ENCODE measurements at places on chromosomes 3 and 15.

- no peak for DNase-seq
Measured at GRCh38 chr3:153137626-153138025, 24.4 kb upstream of the RAP2B start.

GRCh38 chr3:183650554-183650953 is 15.1 kb downstream of the KLHL24 start:
- no peak for DNase-seq

DNA sequence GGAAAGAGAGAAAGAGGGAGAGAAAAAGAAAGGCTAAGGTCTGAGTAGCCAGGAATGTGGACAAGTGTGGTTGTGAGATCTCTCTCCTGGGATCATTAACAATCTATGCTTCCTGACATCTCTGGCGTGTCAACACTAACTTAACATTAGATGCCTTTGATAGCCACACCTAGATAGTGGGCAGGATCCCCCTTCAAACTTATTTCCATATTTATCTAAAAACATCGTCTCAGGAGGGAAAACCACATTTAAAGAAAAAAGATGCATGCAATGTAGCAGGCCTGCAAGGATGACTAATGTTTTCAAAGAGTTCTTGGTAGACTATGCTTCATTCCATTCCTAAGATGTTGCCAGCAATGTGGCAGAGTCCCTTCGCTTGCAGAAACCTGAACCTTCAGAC is 80.9 kb downstream of the MLH1 start:
- DNase-seq = no peak

DNA sequence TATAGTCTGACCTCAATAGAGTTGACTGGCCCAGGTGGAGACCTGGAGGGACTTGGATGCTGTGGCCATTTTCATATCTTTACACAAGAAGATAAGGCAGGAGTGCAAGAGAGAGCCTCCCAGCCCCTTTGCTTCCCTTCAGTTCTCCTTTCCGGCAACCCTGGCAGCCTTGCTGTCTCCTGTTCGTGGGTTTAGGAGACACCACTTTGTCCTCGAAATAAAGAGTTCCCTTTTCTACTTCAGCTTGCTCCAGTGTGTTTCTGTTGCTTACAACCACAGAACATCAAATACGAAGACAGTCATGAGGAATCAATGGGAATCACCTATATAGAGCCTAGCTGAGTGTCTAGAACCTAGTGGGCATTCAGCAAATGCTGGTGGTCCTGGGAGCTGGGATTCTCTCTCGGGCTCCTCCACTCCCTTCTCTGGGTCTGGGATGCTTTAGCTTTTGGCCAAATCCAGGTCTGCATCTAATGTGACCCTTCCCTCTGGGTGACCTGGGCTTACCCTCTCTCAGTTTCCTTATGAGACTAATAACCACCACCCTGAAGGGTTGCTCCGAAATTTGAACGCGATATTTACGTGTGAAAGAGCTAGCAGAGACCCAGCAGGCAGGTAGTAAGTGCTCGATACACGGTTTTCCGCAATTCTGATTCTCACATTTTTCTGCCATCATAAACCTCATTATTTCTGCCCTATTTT is 44.5 kb downstream of the PCSK6 start:
- no peak for DNase-seq

DNA sequence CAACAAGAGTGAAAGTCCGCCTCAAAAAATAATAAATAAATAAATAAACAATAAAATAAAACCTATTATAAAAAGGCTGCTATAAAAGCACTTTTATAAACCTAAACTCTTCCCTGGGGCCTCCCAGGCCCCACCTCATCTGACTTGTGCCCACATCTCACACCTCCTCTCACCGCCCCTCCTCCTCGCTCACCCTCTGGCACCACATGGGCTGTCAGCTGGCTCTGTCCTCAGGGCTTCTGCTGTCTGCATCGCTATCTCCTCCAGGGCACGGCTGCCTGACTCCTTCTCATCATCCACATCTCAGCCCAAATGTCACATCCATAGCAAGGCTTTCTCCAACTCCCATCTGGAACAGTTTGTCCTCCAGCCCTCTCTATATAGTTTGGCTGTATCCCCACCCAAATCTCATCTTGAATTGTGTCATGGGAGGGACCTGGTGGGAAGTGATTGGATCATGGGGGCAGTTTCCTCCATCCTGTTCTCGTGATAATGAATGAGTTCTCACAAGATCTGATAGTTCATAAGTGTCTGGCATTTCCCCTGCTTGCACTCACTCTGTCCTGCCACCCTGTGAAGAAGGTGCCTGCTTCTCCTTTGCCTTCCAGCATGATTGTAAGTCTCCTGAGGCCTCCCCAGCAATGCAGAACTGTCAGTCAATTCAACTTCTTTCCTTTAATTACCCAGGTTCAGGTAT is 8.8 kb upstream of the SH3BP5 start:
- DNase-seq = no peak

GRCh38 chr3:191329654-191330529 is at the start of gene UTS2B:
UTS2B (minus strand) TSS chr3:191330526; CDS start chr3:191282189, 48,337 bp downstream.
- peak; percentile 16 for DNase-seq

- DNase-seq = no peak
Measured at GRCh38 chr15:27723821-27724220, 375.3 kb downstream of the OCA2 start.

GRCh38 chr3:102057781-102058421 is 208.6 kb downstream of the NFKBIZ start:
- DNase-seq = no peak

DNA sequence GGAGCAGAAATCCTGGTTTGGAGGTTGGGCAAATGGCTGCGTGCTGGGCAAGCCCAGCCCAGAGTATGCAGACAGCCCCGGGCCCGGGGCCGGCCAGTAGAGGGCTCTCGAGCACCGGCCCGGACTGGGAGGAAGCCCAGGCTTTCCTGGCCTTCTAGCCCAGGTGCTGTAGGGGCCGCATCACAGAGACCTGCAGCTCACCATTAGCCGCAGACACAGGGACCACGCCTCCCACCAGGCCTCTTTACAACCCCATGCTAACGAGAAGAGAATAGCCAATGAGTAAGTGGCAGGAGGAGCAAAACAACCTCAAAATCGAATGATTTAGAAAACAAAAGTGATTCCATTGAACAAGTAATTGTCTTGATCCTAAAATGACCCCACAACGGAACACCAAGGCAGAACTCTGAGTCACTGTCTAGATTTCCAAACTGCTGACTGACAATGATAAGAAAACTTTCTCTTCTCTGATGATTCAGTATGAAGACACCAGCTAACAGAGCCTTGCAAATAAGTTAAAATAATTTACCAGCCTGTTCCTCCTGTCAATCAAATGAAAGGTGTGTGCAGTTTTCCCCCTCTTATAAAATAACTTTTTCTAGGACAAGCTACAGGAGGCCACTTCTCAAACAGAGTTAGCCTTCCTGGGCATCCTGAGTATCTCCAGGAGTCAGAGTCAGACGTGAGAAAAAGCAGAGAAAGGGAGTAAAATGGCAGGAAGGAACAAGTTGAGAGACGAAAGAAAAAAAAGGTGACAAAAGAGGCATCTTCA is 102.2 kb downstream of the DGKG start:
- peak; percentile 81 for DNase-seq

- no peak for DNase-seq
Measured at GRCh38 chr3:141427764-141428163, 59.1 kb upstream of the RASA2 start.

GRCh38 chr3:46090161-46090591 is 62.9 kb upstream of the XCR1 start:
- peak; percentile 42 for DNase-seq

GRCh38 chr3:101943029-101943428 is 93.7 kb downstream of the NFKBIZ start:
- no peak for DNase-seq

DNA sequence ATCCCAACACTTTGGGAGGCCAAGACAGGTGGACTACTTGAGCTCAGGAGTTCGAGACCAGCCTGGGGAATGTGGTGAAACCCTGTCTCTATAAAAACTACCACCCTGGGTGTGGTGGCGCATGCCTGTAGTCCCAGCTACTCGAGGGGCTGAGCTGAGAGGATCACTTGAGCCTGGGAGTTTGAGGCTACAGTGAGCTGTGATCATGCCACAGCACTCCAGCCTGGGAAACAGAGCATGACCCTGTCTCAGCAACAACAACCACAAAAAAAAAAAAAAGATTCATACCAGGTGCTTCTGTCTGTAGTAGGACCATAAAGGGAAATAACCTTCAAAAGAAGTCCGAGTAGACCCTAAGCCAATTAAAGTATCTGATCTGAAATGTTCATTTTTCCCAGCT is 94.5 kb downstream of the SERPINI1 start:
- no peak for DNase-seq

Measured in stimulated activated CD4-positive, alpha-beta T cell treated with anti-CD3 and anti-CD28 coated beads, Interleukin-15, amount 100 ng/mL, for 24 hours (primary cell).